ENCODE measurements at places on chromosomes 7 and 10. TPM values are rescaled to one million over a fixed set of nuclear protein-coding genes. Genes with fewer than 3 reads are reported as not detected.

The DNAJC30 gene
- 6.9 TPM for total RNA-seq

The OR2A42 gene
- not detected for total RNA-seq

GRCh38 chr7:36391436-36392198 is 2.0 kb downstream of the ANLN start:
- DNase-seq = no peak

DNA sequence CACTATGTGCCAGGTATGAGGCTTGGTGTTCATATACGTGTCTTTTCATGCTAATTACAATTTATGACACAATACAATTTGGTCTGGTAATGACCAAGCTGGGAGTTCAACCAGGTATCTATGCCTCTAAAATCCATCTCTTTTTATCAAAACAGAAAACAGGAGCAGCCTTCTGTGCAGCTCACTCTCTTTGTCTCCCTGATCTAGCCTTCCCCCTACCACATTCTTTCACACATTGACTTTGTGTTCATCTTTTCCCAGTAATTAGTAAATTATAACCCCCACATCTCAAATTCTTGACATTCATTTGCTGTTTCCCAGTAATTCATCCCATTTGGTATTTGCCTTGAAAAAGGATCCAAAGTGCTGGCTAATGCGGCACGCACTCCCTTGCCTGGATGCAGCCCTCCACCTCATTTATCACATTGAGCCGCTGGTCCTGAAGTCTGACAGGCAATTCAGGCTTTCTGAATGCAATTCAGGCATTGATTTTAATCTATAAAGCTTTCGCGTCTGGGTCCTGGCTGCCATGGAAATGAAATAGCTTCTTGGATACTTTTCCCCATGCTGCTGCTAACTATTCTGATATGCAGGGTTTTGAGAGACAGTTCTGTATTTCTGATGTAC is 112.5 kb upstream of the ANKRD1 start:
- DNase-seq = no peak

DNA sequence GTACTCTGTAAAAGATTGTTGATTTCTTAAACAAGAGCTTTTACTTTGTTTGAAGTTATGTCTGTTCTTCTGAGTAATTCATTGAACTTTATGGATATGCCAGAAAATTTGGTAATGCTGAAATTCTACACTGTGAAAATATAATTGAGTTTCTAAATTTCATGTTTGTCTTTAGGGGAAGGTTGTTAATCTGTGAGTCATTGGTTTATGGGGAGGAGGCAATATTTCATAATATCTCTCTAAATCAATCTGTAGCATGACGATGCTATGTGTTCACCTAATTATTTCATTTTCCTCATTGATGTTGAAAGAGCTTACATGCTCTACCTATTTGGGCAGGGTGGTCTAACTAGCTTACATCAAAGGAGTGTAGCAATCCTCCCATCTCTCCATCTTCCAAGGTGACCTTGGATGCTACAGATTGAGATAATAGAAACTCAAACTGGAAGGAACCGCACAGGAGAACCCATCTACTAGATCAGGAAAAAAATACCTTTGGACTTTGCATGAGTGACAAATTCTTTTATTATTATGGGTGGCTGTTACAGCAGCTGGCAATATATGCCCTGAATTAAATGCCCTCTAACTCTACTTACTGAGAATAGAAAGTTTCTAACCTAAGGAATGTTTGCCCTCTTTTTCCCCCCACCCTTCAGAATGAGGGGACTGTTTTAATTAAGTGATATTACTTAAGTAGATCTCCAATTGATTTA is 8.4 kb upstream of the SNX13 start:
- no peak for DNase-seq

DNA sequence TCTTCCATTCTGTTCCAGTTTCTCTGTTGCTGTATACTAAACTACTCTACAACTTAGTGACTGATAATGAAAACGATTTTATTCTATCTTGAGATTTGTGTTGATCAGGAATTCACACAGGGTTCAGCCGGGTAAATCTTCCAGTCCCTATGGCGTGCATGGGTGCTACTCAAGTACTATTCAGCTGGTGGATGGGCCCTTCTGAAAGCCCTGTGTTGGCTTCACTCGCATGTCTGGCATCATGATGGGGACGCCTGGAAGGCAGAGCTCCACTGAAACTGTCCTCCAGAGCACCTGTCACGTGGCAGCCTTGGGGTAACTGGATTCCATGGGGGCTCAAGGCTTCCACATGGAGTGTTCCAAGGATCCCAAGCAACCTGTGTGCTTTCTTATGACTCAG is 86.0 kb upstream of the ZMIZ1 start:
- no peak for DNase-seq

DNA sequence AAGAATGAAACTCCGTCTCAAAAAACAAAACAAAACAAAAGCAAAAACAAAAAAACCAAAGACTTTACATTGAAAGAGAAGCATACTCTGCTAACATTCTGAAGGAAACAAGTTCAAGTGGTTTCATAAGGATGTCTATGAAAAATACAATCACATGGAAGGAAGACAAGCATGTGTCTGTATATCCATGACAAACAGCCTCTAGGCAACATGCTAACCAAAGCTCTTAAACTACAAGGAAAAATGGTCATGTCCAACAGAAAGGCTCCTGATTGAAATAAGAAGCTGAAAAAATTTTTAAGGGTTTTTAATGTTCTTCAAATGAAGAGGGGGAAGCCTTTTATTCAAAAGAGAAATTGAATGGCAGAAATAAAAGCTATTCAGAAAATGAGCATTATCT is 64.9 kb downstream of the UBE2H start:
- DNase-seq = no peak

All from upper lobe of left lung (tissue), 6 donors.